ENCODE measurements at places on chromosomes 5 and 9. TPM values are rescaled to one million over a fixed set of nuclear protein-coding genes. Genes with fewer than 3 reads are reported as not detected.
A peak's percentile ranks its signal among the peaks of the same experiment; 100 is the strongest.

- no peak for DNase-seq
Observed at GRCh38 chr5:87210076-87210475, 57.6 kb upstream of the RASA1 start.

DNA sequence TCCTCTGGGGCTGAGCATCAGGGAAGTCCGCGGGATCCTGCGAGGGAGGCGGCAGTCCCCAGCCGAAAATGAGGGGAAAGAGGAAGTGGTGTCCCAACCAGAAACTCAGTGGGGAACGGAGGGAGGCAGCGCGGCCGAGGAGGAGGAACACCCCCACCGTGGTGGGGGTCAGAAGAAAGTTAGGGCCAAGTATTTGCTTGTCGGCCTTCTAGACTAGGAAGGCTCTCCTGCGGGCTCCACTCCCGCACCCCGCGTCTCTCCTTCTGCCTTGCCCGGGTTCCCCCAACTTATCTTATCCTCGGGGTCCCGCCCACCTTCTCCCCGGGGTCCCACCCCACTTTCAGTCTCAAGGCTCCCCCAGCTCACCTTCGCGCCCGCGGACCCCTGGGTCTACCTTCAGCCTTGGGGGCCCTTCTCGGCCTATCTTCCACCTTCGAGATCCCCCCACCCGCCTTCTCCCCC lies 557 bp upstream of the PHF2 start:
- peak; percentile 51 for DNase-seq

- DNase-seq = no peak
Observed at GRCh38 chr5:121088341-121088740, 624.2 kb downstream of the PRR16 start.

SPINK4 gene
- not detected for total RNA-seq

ABO gene
- 26.7 TPM for total RNA-seq

DNA sequence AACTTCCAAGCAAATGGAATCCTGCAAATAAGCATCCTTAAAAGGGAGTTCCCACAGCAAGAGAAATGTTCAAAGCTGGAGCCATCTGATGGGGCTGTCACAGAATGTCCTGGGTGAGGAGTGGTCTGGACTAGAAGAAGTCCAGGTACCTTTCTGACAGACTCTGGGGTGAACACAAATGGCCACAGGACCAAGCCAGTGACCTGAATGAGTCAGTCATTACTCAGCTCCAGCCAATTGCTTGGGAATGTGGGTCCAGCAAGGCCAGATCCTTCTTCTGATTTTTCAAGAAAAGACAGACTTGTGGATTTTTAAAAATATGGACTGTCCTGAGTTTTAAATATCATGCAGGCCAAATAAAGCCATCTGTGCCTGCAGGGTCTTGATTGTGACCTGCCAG lies 30.1 kb downstream of the GALNT10 start:
- no peak for DNase-seq

DNA sequence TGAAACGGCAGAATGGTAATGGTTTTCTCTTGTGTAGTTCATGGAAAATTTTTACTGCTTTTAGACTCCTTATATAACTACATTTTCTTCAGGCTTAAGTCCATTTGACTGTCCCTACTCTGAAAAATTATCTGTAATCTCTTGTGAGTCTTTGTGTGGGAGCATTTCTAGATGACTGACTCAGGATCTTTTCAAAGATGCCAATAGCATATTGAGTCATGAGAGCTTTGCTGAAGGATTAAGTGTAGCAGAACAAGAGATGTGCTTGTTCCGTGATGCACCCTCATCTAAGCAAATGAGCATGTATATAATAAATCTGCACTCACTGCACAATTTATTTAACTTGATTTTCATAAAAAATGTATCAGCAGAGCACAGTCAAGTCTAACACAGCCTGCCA lies 298.7 kb upstream of the CDH6 start:
- no peak for DNase-seq

DNA sequence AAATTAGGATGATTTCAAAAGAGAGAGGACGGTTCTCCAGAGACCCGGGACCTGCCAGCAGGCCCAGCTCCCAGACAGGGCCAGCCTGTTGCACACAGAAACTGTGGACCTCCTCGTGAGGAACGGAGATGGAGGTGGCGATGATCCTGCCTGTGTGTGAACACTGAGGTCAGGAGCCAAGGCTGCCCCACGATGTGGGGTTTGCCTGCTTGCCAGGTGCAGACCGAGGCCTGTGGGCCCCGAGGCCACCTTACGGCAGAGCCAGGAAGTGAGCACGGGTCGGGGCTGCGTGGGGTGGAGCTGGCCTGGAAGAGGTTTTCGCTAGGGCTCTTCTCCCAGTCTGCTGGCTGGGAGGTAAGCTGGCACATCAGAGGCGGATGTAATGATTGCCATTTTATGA lies 4.3 kb downstream of the FAM163B start:
- no peak for DNase-seq

- no peak for DNase-seq
Observed at GRCh38 chr9:22147813-22148527, 138.9 kb upstream of the CDKN2B start.

- DNase-seq = no peak
Observed at GRCh38 chr5:32115985-32116384, 58.1 kb downstream of the GOLPH3 start.

DNA sequence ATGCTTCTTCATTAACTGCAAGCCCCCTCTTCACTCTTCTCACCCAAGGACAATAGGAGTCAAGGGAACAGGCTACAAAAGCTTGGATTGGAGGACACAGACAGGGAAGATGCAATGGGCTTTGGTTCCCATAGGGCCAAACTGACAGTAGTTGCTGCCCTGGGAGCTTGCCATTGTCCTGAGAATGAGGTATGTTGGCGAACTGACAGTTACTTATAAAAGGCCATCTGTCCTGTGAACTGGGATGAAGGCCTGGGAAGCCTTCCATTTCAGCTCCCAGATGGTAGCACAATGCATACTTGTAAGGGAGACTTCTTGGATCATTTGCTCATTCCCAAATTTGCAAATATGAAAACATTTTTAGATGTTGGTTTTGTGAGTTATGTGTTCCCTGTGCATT lies 88.9 kb downstream of the SNCAIP start:
- DNase-seq = no peak

DNA sequence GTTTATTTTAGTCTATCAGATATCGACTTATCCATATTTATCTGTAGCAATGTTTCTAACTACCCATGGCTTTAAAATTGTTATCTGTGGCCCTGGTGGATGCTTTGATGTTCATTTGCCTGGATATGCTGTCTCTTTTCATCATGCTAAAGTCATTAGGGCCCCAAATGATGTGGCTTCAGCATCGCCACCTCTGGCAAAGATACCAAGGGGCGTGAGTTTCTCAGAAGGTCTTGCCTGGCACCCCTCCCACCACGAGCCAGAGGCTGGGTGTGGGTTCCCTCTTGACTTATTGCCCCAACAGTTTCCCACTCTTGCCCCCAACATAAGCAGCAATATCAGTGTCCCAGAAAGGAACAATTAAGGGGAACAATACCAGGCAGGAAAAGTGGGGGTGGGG lies 5.4 kb downstream of the ROPN1L start:
- no peak for DNase-seq

DNA sequence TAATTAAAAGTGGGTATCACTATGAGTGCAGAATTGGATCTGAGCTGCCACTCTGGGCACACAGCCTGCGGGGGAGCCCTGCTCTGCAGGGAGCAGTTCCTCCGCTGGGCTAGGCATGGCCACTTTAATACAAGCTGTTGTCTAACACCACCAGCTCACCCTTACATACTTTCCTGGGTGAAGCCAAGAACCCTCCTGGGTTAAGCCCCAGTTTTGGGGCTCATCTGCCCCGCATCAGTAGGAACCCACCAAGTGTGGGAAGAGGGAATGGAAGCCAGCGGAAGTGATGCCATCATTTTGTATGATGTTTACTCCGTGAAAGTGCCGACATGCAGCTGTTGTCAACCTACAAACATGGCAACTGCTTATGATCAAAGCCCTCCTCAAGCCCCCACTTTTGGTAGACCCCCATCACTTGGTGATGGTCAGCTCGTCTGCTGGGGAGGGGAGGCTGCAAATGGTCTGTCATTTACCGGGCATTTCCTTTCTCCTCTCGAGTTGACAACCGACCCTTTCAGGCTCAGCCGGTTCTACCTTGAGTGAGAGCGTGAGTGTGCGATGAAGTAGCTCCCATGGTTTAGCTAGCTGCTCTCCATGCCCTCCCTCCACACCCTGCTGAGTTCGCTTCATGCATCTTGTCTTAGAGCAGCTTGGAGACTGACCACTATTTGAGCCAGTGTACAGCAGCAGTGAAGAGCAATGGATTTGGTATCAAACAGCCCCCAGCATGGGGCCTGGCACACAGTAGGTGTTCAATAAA lies 95.3 kb upstream of the IER5L start:
- DNase-seq = no peak

DNA sequence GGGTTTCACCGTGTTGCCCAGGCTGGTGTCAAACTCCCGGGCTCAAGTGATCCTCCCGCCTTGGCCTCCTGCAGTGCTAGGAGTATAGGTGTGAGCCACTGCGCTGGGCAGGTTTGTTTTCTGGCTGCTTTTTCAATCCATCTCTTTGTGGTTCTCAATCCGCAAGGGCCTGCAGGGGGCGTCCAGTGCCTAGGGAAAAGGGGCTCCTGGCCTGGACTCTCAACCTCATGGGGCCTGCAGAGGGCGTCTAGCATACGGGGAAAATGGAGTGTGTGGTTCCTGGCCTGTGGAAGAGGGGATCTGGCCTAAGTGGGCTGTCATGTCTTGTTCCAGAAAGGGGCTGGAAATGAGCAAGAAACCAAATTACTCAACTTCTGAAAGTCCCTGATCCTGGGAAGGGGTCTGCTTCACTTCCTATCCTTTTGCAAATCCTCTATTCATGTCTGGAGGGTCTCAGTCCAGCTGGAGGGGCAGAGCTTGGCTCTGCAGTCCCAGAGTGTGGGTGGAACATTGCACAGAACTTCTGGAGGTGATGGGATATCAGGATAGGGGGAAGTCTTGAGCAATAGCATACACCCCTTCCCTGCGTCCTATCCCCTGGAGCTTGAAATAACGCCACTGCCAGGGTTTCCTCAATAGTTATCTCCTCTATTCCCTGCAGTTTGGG lies 12.7 kb upstream of the CCL27 start:
- DNase-seq = peak; percentile 85

KCNMB1 gene
- 0.27 TPM for total RNA-seq

DNA sequence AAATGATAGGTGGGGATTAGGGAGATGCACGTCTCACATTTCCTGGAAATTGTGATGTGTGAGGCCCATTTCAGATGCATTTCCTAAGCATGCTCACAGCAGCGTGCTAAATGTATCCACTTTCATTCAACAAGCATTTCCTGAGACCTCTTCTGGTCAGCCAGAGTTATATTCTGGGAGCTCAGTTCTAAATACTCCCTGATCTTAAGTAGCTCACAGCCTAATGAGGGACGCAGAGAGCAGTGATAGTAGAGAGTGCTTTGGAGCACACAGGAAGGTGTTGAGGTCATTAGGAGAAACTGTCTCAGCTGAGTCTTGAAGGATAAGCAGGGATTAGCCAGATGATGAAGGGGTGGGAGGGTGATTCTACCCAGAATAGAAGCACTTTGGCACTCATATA lies 46.2 kb upstream of the FSD1L start:
- no peak for DNase-seq

- DNase-seq = no peak
Observed at GRCh38 chr9:82675605-82676004, 387.3 kb downstream of the RASEF start.

DCTN3 gene
- 74.1 TPM for total RNA-seq

DNA sequence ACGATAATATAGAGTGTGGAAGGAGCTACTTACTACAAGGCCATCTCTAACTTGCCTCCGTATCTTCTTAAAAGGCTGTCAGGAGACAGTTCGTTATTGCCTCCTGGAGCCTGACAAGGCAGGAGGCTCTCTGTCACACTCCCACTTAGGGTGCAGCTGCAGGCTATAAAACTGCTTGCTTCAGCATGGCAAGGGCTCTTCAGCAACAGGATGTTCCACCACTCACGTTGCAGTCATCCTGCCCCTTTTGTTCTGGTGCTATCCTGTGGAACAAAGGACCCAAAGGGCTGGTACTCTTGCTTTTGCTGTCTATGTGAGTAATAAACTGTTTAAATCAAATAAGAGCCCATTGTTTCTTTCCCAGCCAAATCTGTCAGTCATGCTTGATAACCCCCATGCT lies 508.9 kb downstream of the NTRK2 start:
- DNase-seq = no peak

DNA sequence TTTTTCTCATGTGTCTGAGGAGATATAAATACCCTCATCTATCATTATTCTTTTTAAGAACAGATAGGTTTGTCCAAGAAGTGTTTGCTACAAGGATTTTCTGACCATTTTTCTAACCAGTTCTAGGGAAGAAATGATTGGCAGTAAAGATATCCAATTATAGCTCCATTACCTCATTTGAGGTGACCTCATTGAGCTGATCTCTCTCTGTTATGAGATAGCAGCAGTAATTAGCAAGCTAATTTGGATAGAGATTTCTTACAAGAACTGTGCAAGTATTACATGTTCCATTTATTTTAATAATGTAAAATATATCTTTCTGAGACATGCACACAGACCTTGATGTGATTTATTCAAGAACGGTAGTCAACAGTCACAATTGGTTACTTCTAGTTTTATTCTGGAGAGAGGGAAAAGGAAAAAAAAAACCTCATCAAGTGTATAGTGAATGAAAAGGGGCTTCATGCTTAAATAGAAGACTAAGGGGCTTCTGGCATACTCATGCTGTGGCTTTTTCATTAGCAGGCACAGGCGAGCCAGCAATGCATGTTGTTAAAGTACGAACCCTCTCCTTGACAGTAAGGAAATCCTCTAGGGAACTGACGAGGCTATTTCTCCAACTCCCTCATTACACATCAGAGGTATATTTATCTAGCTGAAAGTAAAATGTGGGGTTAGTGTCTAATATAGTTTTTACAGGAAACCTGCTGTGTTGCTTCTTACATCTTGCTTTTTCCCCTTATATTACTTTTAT lies 127.3 kb downstream of the NUDT12 start:
- no peak for DNase-seq

GRCh38 chr5:160968480-160968879 lies 116.5 kb upstream of the ATP10B start:
- no peak for DNase-seq

TMC1 gene
- not detected for total RNA-seq

DNA sequence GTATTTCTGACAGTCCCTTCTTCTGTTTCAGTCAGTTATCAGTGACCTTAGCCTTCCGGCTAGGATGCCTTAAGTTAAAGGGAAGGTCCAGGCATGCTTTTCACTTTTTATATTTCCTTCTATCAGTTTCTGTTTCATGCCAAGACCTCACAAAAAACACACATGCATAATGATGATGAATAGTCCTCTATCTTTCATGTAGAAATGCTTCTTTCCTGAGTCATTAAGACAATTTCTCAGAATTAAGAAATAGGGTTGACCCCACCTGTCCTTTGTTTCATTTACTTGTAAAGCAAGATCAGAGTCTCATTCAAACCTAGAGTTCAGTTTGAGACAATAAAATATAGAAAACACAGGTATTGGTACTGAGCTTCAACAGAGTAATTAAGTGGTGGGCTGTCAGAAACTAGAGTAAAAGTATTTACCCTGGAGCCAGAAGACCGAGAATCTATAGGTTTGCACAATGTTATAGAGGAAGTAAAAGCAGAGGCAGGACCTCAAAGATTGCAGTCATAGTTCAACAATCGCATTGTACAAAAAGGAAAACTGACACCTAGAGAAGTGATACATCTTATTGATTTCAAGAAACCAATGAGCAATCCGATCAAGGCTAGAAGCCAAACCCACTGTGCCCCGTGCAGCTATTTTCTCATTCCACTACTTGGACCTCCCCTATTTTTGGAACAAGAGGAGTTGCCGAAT lies 118.7 kb upstream of the PUM3 start:
- DNase-seq = no peak

Measured in hematopoietic multipotent progenitor cell (in vitro differentiated cells).